ENCODE measurements at places on chromosomes 1 and 21.

DNA sequence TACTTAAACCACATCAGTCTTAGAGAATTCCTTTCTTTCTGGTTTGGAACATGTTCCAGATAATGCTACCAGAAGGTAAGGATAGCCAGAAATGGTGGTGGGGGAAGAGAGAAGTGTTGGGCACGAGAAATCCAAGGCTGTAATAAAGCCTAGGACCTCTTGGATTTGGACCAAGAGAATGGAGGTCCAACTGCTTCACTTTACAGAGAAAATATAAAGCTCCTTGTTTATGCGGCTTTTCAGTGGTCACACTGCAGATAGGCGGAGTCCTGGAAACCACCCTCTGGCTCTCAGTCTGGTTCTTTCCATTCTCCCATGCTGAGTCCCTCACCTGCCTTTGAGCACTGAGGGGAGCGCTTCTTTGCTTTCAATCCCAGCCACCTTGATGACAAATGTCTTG is 87.8 kb downstream of the ADCY10 start:
- DNase-seq, result no peak

DNA sequence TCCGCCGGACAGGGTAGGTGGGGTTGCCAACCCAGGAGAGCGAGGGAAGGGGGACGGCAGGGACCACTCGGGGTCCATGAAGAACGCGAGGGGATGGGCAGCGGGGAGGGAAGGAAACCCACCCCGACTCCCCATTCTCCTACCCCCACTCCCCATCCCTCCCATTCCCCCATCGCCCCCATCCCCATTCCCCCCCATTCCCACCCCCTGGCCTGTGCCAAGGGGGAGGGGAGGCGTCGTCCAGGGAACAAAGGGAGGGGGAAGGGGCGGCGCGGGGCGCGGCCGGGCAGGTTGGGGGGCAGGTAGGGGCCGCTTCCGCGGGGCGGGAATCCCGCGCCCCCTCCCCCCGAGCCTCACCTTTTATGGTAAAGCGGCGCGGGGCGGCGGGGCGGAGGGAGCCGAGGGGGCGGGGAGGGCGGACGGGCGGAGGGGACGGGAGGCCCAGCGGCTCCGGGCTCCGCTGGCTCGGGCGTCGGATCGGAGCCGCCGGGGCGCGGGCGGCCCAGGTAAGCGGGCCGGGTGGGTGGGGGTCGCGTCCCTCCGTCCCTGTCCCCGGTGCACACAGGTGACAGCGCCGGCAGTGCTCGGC is at the start of gene FBLIM1:
FBLIM1 (plus strand) TSS at position 453 of the 589 bp plus-strand sequence. CDS start 6,189 bp downstream, outside the sequence.
- DNase-seq, result no peak

GRCh38 chr1:153292740-153293479 is 19.8 kb downstream of the PGLYRP3 start:
- no peak for DNase-seq

GRCh38 chr1:114794038-114794437 is 13.6 kb upstream of the SIKE1 start:
- DNase-seq, result no peak

GRCh38 chr1:218772575-218772974 is 401.1 kb upstream of the LYPLAL1 start:
- no peak for DNase-seq

GRCh38 chr1:172905452-172905851 is 145.3 kb downstream of the TNFSF18 start:
- DNase-seq, result no peak

- no peak for DNase-seq
These were observed 36.2 kb downstream of the CASQ2 start for GRCh38 chr1:115732316-115732715.

- no peak for DNase-seq
These were observed 237.0 kb downstream of the MRPL39 start for GRCh38 chr21:25370311-25370744.

GRCh38 chr1:147341246-147341645 is 98.8 kb downstream of the CHD1L start:
- DNase-seq, result no peak

DNA sequence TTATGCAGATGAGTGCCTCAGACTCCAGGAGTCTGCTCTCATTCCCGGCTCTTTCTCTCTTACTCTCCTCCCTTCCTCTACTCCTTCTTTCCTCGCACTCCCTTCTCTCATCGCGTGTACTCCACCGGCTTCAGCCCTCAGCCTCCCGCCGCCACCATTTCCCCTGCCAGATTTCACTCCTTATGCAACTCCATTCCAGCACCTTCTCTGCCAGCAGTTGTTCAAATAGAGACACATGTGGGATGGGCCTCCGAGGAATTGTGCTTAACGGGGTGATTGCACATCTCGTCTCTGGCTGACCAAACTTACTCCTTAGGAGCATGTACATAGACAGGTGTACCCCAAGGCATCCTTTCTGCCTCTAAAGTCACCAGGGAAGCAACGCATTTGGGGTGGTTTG is 2.1 kb downstream of the CNTN2 start:
- DNase-seq, result no peak

DNA sequence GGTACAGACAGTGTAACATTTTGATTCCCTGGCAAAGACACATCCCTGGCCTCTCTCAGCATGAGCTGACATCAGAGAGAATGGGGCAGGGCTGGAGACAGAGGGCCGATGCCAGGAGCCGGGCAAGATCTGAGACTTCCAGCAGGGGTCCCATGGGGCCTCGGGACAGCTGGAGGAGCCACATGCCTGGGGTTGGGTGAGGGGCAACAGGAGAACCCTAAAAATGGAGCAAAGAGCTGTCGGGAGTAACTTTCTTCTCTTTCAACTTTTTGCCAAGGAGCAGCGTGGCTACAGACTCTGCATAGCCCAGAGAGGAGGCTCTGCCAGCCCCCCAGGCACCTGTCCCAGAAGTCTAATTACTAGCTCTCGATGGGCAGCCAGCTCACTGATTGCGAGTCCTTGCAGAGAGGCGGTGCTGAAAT is 130.8 kb downstream of the LACTBL1 start:
- DNase-seq, result no peak

DNA sequence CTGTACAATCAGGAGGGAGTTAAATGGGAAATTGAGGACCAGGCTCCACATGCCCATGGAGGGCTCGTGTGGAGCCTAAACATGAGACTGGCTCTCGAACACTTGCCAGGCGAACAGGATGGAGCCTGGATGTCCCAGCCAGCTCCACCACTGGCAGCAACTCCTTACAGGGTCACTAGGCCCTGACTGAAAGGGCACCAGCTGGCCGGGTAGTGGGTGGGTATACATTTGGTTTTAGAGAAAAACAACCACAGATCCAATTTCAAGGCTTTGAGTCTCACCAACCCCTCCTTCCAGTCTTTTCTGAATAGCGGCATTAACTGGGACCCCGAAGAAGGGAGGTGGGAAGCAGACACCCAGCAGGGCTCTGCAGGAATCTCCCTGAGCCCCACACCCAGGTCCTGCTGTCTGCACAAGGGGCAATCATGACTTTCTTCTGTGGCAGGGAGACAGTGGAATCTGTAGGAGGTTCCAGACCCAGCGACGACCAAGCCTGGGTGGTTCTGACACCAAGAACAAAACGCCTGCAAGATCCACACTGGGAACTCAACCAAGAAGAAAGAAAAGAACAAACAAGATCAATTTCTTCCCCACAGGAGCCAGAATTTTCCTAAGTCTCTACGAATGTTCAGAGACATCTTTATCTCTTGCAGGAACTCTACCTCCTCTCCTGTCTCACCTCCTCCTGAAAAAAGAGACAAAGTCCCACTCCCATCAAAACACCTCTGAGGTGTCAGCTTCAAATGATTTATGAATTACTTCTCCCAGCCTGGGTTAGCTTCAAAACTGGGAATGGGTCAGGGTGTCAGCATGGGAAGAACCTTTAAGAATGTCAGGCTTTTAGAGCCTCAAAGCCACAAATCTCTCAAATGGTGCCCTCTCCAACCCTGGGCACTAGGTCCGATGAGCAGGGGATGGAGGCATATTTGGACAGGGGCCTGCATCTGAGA is 26.5 kb upstream of the SRP9 start:
- no peak for DNase-seq

GRCh38 chr1:86472152-86472551 is 3.4 kb downstream of the CLCA1 start:
- no peak for DNase-seq

DNA sequence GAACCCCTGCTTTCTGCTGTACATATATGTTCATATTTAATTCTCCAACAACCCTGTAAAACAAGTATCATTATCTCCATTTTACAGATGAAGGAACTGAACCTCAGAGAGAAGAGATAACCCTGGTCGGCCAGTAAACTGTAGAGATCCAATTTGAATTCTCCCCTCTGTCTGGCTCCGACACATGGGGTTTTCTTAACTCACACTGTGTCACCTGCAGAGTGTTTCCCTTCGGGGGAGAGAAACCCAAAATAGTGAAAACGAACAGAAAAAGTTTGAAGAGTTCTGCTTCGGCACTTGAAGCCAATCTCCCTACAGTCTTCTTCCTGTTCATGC is 17.4 kb upstream of the BCAR3 start:
- DNase-seq, result no peak

DNA sequence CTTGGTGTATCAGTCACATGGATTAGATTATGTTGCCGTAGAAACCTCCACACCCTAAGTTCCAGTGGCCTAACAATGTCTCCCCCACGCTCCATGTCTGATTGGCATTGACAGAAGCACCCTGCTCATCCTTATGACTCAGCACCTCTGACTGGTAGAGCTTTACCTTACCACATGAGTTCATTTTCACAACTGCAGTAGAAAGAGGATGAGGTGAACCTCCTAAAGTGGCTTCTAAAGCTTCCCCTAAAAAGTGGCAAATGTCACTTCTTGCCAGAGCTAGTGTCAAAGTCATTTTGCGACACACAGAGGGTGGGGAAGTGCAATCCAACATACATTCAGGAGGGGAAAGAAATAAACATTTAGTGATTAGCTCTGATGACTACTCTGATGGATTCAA is 30.6 kb upstream of the LYPD8 start:
- no peak for DNase-seq

DNA sequence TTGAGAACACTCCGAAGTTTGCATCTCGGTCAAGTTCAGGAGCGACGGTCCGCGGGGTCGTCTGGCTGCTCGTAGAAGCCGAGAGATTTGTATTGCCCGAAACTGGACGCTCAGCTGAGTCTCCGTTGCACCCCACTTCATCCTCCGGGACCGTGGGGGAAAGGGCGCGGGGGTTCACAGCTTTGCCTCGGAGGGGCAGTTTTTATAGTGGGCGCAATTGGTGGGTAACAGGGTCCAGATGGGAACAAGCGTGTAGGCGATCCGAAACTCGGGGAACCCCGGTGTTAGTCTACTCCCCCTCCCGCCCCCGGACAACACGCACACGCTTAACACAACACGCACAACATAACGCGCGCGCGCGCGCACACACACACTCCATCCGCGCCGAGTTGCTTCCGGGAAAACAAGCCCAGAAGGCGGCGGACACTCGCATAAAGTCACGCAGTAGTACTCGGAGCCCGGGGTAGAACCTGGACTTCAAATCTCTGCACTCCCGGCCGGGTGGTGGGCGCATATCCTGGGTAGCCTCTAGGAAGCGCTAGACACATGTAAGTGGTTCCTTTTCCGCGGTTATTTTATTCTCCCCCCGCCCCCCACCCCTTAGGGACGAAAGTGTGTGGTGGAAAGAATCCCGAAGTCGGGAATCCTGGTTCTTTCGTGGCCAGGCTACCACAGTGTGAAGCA is 1.1 kb upstream of the JUN start:
- peak; percentile 85 for DNase-seq

- DNase-seq, result peak; percentile 68
These were observed at the start of gene NBL1 for GRCh38 chr1:19643602-19644394. Gene NBL1, plus strand, starts transcription at chr1:19644311. Its CDS starts 10,720 bp downstream, at chr1:19655031.

DNA sequence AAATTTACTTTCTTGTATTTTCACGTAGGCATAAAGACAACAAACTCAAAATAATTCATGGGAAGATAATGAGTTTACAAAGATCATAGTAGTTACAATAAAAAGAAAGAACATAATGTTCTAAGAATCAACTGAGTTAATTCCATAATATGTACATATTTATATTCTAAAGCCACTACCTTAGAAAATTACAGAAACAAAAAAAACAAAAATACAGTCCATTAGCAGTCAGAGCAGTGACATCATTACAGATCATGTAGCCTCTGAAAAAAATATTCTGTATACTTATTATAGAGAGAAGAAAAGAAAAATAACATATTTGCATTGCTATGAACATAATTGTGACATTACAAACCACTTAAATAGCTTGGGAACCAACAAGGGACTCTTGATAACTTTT is 360.1 kb upstream of the RGS18 start:
- DNase-seq, result no peak

DNA sequence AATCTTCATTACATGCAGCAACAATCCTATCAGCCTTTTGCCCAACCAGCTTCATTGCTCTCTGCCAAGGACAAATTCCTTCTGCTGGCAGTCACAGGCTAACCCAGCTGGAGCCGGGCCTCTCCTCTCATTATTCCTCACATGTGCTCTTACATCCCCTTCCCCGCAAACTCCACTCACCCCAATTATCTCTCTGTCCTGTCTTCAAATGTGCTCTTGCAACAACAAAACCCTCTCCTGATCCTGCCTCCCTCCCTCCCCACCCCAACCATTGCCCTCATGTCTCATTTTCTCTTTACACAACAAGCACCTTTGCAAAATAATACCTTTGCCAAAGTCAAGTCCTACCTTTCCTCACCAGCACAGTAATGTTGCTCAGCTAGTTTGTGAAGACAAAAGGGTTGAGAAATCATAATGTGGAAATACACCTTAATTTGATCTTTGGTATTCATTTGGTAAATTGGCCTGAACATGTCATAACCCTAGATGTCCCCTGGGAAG is 36.0 kb upstream of the DHCR24 start:
- DNase-seq, result no peak

DNA sequence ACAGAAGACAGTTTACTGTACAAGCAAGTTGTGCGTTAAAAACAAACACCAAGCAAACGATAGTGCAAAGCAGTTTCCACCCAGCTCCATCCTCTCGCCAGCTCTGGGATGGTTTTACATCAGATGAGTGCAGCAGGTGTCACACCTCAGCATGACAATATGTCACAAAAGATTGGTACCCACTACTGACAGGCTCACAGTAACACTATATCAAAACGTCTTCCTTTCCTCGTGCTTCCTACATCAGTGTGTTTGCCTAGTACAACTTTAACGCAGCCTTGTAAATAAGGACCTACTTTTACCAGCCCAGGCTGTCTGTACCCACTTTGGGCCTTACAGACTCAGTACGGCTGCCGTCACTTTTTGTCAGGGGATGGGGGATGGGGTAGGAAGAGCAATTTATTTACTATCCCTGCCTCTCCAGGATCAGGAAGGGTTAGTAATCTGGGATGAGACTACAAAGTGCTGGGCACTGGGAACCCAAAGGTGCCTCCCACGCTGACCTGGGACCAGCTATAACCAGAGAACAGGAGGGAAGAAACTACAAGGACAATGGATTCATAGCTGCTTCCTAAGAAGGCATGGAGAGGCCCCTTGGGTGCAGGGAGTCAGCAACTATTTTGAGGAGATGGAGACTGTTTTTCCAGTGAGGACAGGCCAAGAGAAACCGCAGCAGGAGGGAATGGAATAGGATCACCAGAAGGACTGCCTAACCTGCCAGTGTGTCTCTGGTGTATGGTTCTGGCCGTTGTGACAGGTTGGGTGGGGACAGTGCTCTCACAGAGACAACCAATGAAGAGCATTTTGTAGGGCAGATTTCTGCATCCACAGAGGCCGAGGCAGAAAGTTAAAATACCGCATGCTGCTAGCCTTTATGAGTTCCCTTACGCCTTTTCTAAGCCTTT is 30.2 kb downstream of the RUNX3 start:
- no peak for DNase-seq

- DNase-seq, result no peak
These were observed 25.6 kb downstream of the MEF2D start for GRCh38 chr1:156474966-156475365.

All from stimulated activated naive CD4-positive, alpha-beta T cell (primary cell).